T47D (cell line): ENCODE measurements at places on chromosomes 13 and 19.
A peak's percentile ranks its signal among the peaks of the same experiment; 100 is the strongest.

GRCh38 chr13:29439601-29440388 is 155.7 kb downstream of the SLC7A1 start:
- DNase-seq = no peak

DNA sequence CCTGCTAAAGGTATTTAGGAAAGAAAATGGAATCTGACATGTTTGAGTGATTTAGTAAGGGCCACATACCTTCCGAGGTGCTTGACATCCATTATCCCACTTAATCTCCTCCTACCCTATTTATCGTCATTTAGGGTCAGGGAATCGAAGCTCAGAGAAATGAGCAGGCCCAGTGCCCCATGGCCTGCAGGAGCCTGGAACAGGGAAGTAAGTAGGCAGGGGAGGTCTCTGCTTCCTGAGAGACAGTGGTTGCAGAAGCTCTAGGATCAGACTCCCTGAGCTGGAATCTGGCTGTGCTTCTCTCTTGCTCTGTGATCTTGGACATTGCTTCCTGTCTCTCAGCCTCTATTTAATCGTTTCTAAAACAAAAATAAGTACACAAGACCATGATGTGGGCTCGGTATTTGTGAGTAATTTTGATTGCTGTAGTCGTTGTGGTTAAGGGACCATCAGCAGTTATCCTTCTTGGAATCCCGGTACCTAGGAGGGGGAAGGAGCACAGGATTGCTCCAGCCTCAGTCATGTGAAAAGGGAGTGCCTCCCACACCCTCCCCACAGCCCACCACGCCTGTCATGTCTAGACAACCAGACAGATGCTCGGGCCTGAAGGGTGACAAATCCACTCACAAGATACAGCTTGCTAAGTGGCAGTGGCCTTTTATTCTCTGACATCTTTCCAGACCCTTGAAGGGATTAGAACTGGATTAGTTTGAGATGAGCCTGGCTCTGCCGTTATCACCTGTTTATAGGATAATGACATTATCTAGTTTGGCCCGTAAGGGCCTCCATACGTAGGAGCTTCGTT is 169.2 kb upstream of the TSHZ3 start:
- no peak for DNase-seq

- no peak for DNase-seq
Observed at GRCh38 chr13:66219506-66219905, 1010.6 kb downstream of the PCDH9 start.

DNA sequence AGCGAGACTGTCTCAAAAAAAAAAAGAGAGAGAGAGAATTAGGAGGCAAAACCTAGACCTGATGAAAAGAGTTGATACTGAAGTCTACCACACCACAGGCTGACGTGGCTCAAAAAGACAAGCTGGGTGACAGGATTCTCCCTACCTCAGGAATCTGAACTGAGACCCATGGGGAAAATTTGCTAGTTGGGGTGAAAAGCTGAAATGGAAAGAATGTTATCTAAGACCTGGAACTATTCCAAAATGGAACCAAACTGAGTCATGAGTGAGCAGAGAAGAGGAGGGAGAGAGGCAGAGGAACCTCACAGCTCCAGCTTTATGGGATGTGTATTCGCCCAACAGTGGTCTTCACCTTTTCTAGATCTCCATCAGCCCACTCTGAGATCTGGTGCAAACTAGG is 11.7 kb downstream of the SMG9 start:
- no peak for DNase-seq

DNA sequence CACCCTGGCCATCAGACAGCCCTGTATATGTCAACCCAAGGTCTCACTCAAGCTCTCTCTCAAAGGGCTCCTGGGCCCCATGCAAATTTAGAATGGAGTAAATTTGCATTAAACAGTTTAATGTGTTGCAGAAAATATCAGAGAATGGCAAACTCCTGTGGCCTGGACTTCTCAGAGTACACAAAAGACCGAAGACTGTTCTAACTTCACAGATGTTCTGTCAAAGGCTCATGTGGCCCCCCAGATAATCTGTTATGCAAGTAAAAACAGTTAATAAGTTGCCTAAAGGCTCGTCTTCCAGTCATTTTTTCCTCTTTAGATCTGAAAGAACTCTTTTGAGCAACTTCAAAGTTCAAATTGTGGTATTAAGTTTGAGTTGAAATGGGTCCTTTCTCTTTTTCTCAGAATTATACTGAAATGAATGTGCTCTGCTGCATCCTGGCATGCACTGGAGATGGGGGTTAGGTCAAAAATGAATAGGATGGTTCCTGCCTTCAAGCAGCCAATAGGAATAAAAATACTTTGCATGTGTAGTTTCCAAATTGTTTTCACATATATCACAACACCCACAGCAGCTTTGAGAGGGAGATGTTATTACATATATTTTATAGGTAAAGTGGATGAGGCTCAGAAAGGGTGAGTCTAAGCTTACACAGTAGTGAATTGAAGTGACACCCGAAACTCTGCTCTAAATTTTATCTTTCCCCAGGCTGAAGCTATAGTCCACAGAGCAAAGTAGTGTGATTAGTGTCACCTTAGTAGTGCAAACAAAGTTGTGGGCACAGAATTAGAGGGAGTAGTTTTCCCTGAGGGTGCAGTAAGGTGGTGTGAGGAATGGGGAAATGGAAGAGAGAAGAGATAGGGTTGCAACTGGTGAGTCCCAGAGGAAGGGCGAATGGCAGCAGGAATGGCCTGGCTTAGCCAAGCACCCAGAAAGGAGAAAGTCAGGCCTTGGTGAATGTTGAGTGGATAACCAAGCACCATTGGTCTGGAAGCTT is 205.0 kb upstream of the RFC3 start:
- peak; percentile 64 for DNase-seq

DNA sequence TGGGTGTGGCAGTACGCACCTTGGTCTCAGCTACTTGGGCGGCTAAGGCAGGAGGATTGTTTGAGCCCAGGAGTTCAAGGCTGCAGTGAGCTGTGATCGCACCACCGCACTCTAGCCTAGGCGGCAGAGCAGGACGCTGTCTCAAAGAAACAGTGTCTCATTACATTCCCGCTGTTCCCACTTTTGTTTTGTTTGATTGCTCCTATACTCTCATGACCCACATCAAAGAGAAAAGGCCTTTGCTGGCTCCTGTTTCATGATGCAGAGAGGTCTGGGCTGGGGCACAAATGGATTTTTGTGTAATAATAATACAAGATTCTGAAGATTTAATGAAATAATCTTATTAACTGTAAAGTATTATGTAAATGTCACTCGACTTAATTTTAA is 85.7 kb downstream of the LACC1 start:
- no peak for DNase-seq

GRCh38 chr13:38967446-38967845 is 23.2 kb downstream of the STOML3 start:
- DNase-seq = no peak

DNA sequence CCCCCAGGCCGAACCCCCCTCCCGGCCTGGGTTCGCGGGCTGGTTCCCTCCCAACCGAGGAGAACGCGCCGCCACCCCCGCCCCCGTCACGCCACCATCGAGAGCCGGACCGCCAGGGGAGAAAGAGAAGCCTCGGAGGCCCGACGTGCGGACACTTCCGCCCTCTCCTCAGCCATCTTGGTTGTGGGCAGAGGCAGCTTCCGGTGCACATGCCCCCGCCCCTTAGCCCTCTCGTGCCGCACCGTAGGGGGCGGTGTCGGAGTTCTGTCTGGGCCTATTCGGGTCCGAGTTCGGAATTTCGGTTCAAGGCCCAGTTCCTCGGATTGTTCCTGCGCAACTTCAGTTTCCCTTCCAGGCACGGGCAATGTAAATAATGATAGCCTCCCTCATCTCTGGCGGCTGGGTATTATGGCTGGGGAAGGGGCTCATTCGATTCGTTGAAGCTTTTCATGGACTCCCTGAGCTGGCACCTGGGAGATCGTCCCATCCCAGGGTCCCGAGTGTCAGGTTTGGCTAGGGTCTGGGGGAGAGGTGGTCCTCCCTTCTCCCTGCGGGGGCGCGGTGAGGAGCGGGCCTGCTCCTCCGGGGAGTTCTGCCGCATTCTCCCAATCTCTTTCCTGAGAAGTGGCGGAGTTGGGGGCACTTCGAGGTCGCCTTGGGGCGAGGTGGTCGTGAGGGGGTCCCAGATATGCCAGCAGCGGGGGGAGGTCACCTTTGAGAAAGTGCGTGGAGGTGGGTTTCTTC is at the start of the genes IER2 and STX10:
Gene IER2 (plus strand): TSS at position 225 of the 744 bp plus-strand sequence. CDS start 2,776 bp downstream, outside the sequence.
Gene STX10 (minus strand): TSS at position 189 of the 744 bp plus-strand sequence. CDS start 202 bp downstream, outside the sequence.
- peak; percentile 93 for DNase-seq
